ENCODE measurements at places on chromosomes 5 and 9.

GRCh38 chr9:111034170-111034897 lies 3.9 kb downstream of the LPAR1 start:
- no peak for DNase-seq

DNA sequence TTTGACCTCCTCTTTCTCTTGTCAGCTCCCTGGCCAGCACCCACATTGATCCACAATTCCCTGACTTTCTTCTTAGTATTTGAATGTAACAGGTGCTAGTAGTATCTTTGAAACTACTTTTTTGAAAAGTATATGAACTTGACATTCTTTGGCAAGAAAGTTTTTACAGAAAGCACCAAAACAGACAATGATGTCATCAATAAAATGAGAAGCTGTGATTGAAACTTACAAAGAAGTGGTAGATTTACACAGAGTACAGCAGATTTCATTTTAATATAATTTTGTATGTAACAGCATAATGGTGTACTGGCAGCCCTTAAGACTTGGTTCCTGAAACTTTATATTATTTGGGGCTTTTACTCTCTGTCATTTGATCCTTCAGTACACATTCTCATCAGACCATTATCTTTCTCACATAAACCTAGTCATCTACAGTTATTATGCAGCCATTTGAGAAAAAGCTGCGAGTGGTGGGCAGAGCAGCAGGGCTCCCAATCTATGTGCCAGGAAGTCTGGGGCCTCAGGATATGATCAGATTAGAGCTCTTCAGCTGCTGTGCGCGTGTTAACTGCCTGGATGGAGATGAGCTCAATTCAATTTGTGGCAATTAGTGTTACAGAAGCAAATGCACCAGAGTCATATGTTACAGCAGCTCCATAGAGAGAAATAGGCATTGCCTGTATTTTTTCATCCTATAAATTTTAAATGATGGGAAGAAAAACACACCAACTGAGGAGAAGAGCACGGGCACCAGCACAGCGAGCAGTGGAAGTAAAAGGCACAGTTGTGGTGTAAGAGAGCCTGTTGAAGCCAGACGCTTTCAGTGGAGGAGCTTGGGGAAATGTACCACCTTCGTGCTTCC lies 126.1 kb downstream of the STARD4 start:
- no peak for DNase-seq

DNA sequence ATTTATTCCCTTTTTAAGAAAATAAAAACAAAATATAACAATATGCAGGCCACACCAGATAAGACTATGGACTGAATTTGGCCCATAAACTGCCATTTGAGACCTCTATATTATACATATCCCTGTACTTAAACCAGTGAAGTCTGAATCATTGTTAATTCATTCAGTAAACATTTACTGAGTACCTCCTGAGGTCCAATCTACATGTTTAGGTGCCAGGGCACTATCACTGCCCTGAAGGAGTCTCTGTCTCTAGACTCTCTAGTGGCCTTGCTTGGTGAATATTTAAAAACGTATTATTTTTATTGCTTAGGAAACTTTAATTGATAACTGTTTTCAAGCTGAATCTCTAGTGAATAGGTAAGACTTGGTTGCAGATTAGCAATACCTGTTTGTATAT lies 74.7 kb upstream of the ELL2 start:
- no peak for DNase-seq

DNA sequence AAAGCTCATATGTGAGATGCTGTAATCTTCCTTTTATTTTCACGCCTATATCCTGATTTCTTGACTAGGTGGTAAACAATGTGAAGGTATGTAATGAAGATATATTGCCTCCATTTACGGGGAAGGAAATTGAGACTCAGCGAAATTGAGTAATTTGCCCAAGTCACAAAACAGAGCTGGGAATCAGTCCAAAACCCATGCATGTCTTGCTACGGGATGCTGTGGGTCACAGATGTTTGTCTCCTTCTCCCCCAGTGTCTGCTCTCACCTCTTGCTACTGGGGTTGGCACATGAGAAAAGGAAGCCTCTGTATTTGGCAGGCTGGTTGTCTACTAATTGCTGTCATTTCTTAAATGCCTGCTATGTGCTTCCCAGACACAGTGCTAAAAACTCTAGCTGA lies 53.7 kb upstream of the TEX48 start:
- DNase-seq = no peak

- DNase-seq = no peak
These were observed 648.3 kb upstream of the ZNF608 start for GRCh38 chr5:125394661-125395280.

GRCh38 chr5:81639556-81639955 lies 111.3 kb downstream of the SSBP2 start:
- no peak for DNase-seq

DNA sequence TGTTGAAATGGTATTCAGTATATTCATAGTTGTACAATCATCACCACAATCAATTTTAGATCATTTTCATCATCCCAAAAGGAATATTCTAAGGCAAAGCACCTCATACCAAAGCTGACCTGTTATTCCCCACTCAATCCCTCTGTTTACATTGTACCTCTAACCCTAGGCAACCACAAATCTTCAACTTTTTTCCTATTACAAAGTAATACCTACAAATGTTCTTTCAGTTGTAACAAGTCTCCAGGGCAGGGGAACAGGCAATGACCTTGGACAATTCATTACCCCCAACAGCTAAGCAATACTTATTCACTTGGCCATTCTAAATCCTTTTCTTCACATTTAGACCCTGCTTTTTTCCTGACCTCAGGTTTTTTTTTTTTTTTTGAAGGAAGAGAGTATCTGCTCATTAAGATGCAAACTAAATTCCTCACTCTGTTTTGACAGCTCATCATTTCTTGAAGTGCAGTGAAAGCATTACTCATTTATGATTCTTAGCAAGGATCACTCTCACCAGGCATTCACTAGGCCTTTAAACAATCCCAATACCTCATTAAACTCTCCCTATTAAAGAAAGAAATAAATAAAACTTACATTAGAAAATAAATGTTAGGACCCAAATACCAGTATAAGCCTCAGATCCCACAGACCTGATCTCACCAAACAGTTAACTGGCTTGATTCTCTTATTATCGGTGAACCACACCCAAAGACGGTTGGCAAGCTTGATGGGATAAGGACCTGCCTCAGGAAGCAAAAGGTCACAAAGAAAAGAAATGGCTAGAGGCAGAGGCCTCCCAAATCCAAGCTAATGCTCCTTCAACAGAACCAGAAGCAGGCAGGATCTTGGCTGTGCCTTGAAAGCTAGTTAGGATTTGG lies 15.3 kb downstream of the MTMR12 start:
- no peak for DNase-seq

DNA sequence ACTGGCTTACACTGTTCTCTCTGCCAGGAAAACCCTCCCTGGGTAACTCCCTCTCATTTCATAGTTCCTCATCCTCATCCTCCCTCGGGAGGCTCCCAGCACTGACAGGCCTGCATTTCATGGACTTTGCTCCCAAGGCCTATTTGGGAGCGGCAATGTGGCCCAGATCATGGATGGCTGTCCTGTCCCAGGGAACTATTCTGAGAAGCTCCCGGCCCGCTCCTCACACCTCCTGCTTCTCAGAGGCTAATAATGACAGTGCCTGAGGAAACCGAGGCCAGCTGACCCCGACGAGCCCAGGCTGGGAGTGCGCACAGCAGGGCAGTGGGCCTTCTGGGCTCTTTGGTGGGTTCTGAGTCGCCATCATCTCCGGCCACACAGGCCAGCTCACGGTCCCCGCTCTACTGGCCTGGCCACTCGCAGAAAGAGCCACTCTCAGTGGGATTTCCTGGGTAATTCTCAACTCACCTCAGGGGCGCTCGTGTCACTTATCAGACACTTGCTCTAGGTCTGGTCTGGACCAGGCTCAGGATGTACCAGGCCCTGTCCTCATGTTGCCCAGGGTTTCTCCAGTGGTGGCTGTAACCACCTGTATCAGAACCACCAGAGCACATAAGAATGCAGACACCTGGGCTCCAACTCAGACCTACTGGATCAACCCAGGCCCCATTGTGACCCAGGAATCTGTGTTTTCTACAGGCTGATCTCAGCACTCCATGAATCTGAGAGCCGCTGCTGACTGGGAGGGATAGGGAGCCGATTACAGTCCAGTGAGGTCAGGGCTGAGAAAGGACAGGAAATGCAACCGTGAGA lies 2.0 kb upstream of the DOLPP1 start:
- DNase-seq = no peak

DNA sequence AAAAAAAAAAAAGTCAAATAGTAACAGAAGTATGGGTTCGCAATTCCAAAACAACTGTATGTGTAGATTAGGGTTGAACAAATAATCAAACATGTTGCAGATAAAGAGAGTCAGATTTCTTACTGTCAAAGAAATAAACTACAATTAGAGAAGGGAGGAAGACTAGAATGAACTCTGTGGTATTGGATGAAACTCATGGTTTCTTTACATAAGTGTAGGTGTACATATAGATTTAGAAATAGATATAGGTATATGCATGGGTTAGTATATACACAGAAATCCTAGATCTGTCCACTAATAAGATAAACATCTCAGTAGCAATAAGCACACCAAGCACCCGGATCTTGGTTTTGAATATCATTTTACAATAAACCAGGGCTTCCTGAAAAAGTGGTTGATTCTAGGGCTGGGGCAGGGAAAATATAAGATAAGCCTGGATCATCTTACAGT lies 21.3 kb downstream of the DTWD2 start:
- no peak for DNase-seq

- DNase-seq = no peak
These were observed 17.1 kb downstream of the ADGRV1 start for GRCh38 chr5:90575712-90576111.

GRCh38 chr5:150608991-150609390 lies 31.5 kb upstream of the SYNPO start:
- DNase-seq = no peak

DNA sequence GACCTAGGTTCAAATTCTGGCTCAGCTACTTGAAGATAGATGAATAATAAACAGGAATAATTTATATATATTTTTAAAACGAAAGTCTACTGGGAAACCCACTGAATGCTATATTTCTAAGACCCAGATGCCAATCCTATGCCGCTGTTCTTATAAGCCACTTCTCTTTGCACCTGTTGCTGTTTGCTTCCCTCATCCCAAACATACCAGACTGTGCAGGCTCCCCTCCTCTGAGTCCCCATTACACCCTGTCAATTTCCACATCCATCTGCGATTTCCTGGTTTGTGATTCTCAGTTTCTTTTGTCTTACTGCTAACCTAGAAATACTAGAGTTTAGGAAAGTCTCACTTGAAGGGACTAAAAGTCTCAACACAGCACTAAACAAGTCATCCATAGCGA lies 92.8 kb upstream of the CAST start:
- no peak for DNase-seq

GRCh38 chr5:62263401-62263800 lies 42.6 kb upstream of the KIF2A start:
- DNase-seq = no peak

- no peak for DNase-seq
These were observed 17.5 kb upstream of the NREP start for GRCh38 chr5:111774525-111774924.

DNA sequence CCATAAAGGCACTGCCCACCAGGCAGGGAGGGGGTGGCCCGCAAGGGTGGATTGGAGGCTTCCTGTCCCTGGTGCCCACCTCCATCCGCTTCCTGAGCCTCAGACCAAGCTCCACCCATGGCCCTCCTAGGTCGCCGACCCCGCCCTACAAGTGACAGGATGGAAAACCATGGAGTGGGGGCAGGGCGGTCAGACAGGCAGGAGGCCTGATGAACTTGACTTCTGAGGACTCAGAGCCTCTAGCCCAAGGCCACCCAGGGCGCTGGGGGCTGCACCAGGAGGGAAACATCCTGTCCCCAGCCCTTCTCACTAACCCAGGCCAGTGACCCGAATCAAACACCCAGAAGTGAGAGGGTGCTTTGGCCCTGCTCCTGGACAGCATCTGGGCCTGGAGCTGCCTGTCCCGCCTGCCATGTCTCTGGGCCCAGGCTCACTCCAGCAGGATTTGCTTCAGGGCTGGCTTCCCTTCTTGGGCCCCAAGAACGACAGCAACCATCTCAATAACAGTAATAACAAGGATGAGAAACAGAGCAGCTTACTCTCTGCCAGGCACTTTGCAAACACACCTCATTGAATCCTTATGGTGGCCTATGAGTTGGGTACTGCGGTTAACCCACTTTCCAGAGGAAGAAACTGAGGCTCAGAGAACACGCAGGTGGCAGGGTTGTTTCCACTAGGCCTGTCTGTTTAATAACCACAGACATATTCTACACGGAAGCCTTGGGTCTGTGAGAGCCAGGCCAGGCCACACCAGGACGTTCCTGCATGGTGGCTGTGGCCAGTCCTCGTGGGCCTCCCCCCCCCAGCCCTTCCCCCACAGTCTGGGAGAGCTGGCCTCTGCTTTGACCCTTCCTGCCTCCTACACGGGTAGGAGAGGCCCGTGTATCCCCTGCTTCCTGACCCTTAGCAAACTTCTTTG lies 4.4 kb upstream of the ST6GALNAC6 start:
- DNase-seq = no peak

GRCh38 chr5:83072966-83073365 lies 4.2 kb downstream of the TMEM167A start:
- no peak for DNase-seq

DNA sequence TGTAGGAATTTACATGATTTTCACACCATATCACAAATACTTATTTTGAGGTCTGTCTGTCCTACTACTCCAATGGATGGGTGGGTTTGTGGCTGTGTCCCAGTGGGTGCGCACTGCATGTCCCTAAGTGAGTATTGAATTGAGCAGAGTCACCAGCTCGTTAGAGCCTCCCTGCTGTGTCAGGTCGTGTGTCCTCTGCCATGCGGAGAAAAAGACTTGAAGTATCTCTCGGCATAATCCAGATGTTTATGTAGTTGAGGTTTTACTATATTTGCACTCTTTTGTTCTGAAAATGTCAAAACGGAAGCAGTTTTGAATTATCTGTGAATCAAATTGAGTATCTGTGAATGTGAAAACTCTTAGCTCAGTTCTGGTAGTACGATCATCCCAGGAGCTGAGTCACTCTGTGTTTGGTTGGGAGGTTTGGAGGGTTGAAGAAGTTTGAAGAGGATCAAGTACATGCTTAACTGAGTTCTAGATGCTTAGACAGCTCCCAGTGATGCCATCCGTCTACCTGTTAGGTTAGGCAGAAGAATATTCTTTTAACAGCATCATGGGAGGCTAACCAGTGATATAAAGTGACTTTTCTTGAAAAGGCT lies 194.2 kb downstream of the TENT4A start:
- DNase-seq = no peak

- DNase-seq = no peak
These were observed 154.4 kb downstream of the DEPDC1B start for GRCh38 chr5:60545551-60545950.

GRCh38 chr9:107155244-107155817 lies 127.7 kb upstream of the RAD23B start:
- DNase-seq = no peak
